ENCODE measurements at places on chromosomes 12 and 14. TPM values are rescaled to one million over a fixed set of nuclear protein-coding genes. Genes with fewer than 3 reads are reported as not detected.

NR1H4 gene
- total RNA-seq = not detected

DNA sequence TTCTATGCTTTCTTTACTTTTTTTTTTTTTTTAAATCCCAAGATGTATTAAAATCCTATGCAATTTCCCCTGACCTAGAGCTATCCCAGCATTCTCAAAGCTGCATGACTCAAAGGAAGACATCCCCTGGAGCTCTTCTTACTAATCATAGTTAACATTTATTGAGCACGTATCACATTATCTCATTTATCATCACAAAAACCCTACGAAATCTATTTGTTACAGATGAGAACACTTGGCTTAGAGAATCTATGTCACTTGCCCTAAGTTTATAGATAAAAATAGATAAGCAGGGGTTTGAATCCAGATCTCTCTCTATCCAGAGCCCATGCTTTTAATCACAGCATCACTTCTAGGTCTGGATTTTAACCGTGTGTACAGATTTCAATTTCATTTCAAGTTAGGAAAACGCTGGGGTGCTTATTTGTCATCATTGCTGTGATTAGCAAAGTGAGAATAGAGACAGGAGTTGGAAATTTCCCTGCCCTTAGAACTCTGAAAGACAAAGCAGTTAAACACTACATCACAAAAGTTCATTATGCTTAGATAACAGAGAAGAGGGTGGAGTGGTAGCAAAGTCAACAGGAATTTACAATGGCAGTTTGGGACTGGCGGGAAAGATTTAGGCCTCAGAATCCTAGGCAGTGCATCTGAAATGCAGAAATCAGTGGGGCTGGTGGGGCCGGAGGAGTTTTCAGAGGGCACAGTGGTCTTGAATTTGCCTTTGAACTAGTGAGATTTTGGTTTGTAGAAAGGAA is 177.7 kb upstream of the FRMD6 start:
- no peak for DNase-seq

LTBR gene
- total RNA-seq = 103 TPM

GRCh38 chr14:94427016-94427613 is 25.5 kb downstream of the SERPINA11 start:
- no peak for DNase-seq

OR4E2 gene
- total RNA-seq = not detected

GRCh38 chr14:41718477-41719166 is 111.9 kb downstream of the LRFN5 start:
- no peak for DNase-seq

- no peak for DNase-seq
These were observed 172.4 kb downstream of the PHETA1 start for GRCh38 chr12:111196532-111196931.

DNA sequence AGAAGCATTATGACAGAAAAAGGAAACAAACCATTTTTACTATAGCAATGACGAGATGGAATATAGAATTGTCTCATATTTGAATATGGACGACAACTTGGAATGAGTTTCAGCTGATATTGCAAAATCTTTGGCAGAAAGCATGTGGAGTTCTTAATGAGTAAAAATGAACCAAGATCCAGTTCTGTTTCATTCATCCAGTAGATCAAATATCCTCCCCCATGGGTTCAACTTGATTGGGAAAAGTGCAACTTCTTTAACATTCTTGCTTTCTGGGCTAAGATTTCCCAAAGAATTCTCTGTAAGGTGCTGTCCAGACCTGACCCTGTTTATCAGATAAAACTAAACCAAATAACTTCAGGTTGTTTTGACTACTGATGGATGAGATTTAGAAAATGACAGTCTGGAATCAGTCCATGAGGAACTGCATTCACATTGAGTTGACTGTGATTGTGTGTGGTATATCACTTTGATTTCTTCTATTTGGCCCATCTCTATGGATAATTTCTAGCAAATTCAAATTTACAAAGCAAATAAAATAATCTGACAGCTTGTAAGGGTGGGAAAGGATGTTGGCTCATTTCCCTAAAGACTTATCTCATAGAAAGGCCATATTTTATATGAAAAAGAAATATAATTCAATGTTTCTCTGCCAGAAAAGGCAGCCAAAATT is 267.4 kb downstream of the ADAMTS20 start:
- no peak for DNase-seq

DNA sequence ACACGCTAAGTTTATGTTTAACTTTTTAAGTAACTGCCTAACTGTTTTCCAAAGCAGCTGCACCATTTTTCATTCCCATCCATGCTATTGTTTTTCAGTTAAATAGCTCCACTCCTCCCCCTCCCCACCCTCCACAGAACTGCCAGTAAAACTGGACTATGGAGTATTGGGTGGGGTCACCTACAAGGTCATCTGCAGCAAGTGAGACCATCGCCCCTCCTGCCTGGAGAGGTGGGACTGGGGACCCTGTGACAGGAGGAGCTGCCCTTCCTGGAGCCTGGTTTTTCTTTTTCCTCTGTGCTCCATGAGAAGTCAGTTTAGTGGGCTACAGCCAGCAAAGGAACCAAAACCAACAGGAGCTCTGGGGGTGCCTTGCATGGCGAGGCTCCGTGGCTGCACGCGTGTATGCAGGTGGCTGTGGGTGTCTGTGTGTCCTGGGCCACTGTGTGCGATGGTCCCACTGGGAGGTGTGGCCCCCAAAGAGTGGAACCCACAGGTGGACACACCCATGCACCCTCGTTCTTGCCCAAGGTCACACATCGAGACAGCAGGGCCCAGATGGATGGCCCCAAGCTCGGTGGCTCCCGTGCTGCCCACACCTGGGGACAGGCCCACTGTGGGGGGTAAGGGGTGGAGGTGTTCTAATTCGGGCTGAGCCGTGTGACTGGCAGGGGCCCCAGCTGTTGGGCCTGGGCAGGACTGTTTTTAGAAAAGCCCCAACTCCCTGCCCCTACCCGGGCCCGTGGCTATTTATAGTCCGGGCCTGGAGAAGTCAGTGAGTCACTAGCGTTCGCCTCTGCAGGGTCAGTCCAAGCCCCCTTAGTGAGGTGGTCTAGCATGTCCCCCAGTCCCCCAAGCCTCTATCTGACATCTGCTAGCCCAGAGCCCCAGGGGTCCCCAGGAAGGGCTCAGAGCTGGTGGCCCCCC is 2.3 kb upstream of the ADSS1 start:
- peak; percentile 87 for DNase-seq

DNA sequence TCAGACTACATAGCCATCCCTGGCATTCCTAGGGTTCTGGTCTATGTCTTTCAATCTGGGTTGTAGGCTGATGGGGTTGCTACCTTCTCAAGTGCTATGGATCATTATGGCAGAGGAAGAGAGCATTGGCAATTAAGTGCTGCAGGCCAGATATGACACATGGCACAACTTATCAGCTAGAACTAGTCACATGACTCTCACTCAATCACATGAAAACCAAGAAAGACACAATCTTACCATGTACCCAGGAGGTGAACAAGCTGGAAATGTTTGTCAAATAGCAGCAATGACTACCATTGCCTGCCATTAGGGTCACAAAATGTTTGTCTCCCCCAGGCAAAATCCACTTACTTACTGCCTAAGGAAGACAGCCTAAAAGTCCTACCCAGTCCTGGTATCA is 80.4 kb downstream of the GALNT8 start:
- no peak for DNase-seq
